ENCODE measurements at places on chromosomes 13 and 19. TPM values are rescaled to one million over a fixed set of nuclear protein-coding genes. Genes with fewer than 3 reads are reported as not detected.

- no peak for DNase-seq
Measured at GRCh38 chr13:32863596-32863995, 152.6 kb upstream of the KL start.

- no peak for DNase-seq
Measured at GRCh38 chr19:17081672-17082630, 6.4 kb downstream of the MYO9B start.

GRCh38 chr13:76773448-76774094 is 112.6 kb downstream of the KCTD12 start:
- DNase-seq: no peak

Gene URAD
- total RNA-seq: not detected

Gene LILRB2
- not detected for total RNA-seq

DNA sequence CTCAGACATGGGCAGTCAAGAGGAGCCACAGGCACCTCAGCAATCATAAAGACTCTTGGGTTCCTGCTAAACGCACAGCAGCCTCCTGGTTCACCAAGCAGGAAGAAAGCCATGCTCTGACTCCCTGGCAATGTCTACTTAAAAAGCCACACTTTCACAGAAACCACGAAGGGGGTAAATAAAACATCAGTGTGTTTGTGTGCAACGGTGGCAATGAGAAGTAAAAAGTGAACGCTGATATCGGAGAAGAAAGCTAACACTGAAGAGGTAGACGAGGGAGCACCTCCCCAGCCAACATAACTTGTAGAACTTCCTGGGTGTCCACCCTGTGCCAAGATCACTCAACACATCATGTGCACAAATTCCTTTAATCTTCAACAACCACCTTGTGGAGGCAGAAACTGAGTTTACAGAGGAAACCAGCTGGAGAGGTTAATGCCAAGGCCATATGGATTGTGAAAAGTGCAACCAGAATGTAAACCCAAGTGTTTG is 30.2 kb downstream of the HSPH1 start:
- DNase-seq: no peak

Gene LRRC8E
- total RNA-seq: 4.0 TPM

All from HepG2 (cell line).